Activated T-cell treated with anti-CD3 and anti-CD28 coated beads, Interleukin-2, amount 50 U/mL, for 72 hours (primary cell): ENCODE measurements at places on chromosomes 16 and 17. TPM values are rescaled to one million over a fixed set of nuclear protein-coding genes. Genes with fewer than 3 reads are reported as not detected.

RRAD gene
- total RNA-seq: 3.1 TPM

CBX2 gene
- total RNA-seq: 5.6 TPM

TCAP gene
- 1.4 TPM for total RNA-seq

BMERB1 gene
- total RNA-seq: 30.7 TPM

RAMP2 gene
- total RNA-seq: not detected

EVI2B gene
- total RNA-seq: 28.0 TPM

ADAM11 gene
- 1.6 TPM for total RNA-seq

MMP28 gene
- total RNA-seq: not detected

MPP3 gene
- total RNA-seq: not detected

ATP2A3 gene
- total RNA-seq: 108 TPM

CHST5 gene
- 0.82 TPM for total RNA-seq

DNA sequence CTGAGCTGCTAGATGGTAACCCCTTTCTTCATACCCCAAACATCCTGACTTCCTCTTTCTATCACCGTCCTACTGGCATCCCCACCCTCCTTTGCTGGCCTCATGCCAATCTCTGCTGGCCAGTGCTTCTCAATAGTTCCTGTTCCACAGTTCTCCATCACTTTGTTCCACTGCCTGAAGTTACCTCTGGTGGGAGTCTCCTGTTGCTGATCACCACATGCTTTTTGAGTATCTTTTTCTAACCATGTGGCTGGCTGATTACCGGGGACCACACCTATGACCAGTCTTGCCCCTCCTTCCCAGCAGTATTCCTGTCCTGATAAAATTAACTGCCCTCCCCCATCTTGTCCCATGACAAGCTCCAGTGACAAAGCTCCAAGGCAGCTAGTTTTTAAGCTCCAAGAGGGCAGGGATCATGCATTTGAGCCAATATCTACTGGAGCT is 380.4 kb upstream of the CCL2 start:
- no peak for DNase-seq
- H3K27me3 ChIP-seq: peaks cover 38% of the 10 kb centered on the region
- H3K36me3 ChIP-seq: no peaks in the 10 kb centered on the region
- H3K4me3 ChIP-seq: no peak overlapping the region
- no peak overlapping the region for H3K27ac ChIP-seq

DNA sequence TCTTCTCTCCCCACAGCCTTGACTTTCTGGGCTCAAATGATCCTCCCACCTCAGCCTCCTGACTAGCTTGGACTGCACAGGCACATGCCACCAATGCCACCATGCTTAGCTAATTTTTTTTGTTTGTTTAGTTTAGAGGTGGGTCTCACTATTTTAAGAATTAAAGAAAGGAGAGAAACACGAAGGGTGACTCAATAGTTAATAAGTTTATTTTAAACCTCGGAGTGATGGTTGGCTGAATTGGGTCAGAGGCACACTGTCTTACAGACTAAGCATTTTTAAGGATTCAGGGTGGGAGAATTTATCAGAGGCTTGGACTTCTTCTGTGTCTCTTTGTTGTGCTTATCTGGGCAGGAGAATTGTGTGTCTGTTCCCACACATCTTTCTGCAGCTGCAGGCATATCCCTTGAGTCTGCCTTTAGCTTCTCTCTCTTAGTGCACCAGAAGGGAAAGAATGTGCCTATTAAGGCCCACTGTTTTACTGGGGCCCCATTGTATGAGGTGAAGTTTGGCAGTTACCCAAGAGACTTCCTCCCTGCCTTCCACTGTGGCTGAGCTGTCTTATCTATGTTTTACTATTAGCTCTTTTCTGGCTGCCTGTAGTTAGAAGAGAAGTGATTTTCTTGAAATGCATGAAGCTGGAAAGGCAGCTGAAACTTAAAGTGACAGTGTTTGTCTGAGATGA is 2172.0 kb downstream of the TP53TG3F start:
- no peaks in the 10 kb centered on the region for H3K4me1 ChIP-seq
- no peaks in the 10 kb centered on the region for H3K27me3 ChIP-seq
- peaks cover 2% of the 10 kb centered on the region for H3K36me3 ChIP-seq
- no peak for DNase-seq
- no peak overlapping the region for H3K27ac ChIP-seq
- no peak overlapping the region for H3K4me3 ChIP-seq

- peaks cover 18% of the 10 kb centered on the region for H3K36me3 ChIP-seq
- peaks cover 63% of the 10 kb centered on the region for H3K4me1 ChIP-seq
- peaks cover 34% of the 10 kb centered on the region for H3K27me3 ChIP-seq
- peak overlapping the region; percentile 85 for H3K27ac ChIP-seq
These were observed 2.0 kb upstream of the PSMB3 start for GRCh38 chr17:38750312-38751121.

- H3K4me1 ChIP-seq: peaks cover 11% of the 10 kb centered on the region
- H3K27me3 ChIP-seq: no peaks in the 10 kb centered on the region
- no peak overlapping the region for H3K4me3 ChIP-seq
- H3K36me3 ChIP-seq: peaks cover 9% of the 10 kb centered on the region
These were observed 172.9 kb downstream of the FTO start for GRCh38 chr16:53876811-53877210.

DNA sequence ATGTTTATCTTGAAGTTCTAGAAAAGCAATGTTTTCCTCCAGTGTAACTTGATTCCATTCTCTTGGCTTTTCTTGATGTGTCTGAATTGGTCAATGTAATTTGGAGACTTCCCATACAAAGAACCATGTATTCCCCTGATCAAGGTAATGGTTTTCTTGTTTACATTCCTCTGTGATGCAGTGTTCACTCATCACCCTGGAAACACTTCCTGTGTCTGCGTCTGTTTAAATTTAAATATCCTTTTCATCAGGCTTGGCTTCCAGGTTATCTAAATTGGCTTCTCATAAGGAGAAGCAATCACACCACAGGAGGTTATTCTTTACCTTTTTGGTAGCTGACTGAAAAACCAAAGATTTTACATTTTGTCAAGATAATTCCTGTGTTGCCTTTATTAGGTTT is 237.3 kb upstream of the WSCD1 start:
- peaks cover 14% of the 10 kb centered on the region for H3K27me3 ChIP-seq
- no peaks in the 10 kb centered on the region for H3K36me3 ChIP-seq
- peaks cover 9% of the 10 kb centered on the region for H3K4me1 ChIP-seq
- no peak overlapping the region for H3K4me3 ChIP-seq
- no peak overlapping the region for H3K27ac ChIP-seq

- no peaks in the 10 kb centered on the region for H3K27me3 ChIP-seq
- no peaks in the 10 kb centered on the region for H3K4me1 ChIP-seq
- H3K4me3 ChIP-seq: no peak overlapping the region
- no peaks in the 10 kb centered on the region for H3K36me3 ChIP-seq
These were observed 48.2 kb upstream of the CDC42EP4 start for GRCh38 chr17:73359987-73360410.

DNA sequence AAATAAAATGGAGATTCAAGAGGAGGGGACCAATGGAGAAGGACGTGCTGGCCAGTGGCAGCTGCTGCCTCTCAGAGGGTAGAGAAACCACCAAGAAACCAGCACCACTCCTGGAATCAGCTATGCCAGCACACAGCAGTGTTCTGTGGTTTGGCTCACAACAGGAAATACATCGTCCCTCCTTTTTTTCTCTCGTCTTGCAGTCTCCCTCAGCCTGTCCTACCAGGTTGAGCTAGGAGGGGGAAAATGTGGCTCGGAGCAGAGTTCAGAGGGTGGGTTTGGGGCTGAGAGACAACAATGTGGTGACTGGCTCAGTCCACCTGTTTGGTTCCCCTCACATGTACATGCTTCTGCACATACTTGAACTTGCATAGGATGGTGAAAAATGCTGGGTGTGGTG is 19.9 kb upstream of the SLC16A5 start:
- H3K4me1 ChIP-seq: peaks cover 36% of the 10 kb centered on the region
- H3K27ac ChIP-seq: no peak overlapping the region
- no peaks in the 10 kb centered on the region for H3K36me3 ChIP-seq
- H3K4me3 ChIP-seq: no peak overlapping the region

GRCh38 chr17:17983376-17983775 is 10.7 kb downstream of the DRC3 start:
- H3K4me1 ChIP-seq: no peaks in the 10 kb centered on the region
- H3K4me3 ChIP-seq: no peak overlapping the region
- H3K36me3 ChIP-seq: no peaks in the 10 kb centered on the region

- DNase-seq: no peak
- H3K27me3 ChIP-seq: no peaks in the 10 kb centered on the region
- peaks cover 42% of the 10 kb centered on the region for H3K36me3 ChIP-seq
- H3K4me1 ChIP-seq: peaks cover 60% of the 10 kb centered on the region
- peak overlapping the region; percentile 95 for H3K4me3 ChIP-seq
These were observed 2.0 kb downstream of the RBBP6 start for GRCh38 chr16:24541233-24541933.

DNA sequence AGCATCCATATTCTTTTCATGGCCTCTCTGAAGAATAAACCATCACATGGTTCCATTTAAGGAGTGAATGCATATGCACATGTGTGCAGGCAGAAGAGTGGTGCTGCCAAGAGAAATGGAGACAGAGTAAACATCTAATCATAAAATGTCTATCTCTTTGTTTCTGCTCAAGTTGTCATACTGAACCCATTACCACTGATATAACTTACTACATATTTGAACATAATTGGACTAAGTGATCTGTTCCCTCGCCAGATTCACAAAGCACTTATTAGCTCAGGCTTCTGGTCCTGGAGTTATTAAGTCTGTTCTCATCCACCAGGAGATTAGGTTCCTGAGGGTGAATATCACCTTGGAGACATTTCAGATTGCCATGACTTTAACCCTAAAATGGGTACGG is 72.3 kb upstream of the XYLT1 start:
- no peaks in the 10 kb centered on the region for H3K36me3 ChIP-seq
- H3K27ac ChIP-seq: no peak overlapping the region
- no peaks in the 10 kb centered on the region for H3K4me1 ChIP-seq

GRCh38 chr16:52671590-52671989 is 124.6 kb upstream of the TOX3 start:
- no peaks in the 10 kb centered on the region for H3K4me1 ChIP-seq
- H3K27me3 ChIP-seq: no peaks in the 10 kb centered on the region
- DNase-seq: no peak
- H3K4me3 ChIP-seq: no peak overlapping the region
- H3K36me3 ChIP-seq: no peaks in the 10 kb centered on the region
- no peak overlapping the region for H3K27ac ChIP-seq

- no peaks in the 10 kb centered on the region for H3K4me1 ChIP-seq
- no peaks in the 10 kb centered on the region for H3K36me3 ChIP-seq
- no peak overlapping the region for H3K27ac ChIP-seq
- no peaks in the 10 kb centered on the region for H3K27me3 ChIP-seq
- no peak overlapping the region for H3K4me3 ChIP-seq
These were observed 13.8 kb downstream of the JUP start for GRCh38 chr17:41772586-41773189.
